ENCODE measurements at places on chromosomes 6 and 20.

GRCh38 chr6:195861-196360, 96.4 kb upstream of the DUSP22 start:
- DNase-seq, result peak; percentile 56

- DNase-seq, result no peak
Observed at GRCh38 chr20:34127792-34128191, 15.7 kb upstream of the EIF2S2 start.

DNA sequence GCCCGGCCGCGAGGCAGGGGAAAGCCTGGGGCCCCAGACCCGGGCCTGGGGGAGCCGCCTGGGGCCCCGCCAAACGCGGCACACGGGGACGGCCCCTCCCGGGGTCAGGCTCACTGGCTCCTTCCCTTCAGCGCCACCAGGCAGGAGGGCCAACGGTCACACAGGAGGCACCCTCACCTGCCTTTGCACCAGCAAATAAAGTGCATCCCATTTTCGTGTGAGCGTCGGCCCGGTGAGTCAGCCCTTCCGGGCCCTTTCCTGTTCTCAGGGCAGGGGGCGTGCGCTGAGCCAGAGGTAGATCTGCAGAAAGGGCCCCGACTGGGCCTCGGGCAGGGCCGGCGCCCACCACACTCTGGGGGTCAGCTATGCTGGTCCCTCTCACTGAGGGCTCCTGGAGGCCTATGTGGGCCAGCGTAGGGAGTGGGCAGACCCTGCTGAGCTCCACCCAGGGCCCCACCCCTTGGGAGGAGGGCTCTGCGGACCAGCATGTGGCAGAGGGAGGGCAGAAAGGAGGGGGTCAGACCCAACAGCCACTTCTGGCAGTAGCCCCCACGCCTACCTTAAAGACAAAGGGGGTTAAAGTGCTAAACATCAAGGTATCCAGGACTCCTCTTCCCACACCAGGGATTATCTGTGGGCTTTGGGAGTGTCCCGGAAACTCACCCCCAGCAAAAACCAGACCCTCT, 931 bp upstream of the UCKL1 start:
- DNase-seq, result peak; percentile 51

DNA sequence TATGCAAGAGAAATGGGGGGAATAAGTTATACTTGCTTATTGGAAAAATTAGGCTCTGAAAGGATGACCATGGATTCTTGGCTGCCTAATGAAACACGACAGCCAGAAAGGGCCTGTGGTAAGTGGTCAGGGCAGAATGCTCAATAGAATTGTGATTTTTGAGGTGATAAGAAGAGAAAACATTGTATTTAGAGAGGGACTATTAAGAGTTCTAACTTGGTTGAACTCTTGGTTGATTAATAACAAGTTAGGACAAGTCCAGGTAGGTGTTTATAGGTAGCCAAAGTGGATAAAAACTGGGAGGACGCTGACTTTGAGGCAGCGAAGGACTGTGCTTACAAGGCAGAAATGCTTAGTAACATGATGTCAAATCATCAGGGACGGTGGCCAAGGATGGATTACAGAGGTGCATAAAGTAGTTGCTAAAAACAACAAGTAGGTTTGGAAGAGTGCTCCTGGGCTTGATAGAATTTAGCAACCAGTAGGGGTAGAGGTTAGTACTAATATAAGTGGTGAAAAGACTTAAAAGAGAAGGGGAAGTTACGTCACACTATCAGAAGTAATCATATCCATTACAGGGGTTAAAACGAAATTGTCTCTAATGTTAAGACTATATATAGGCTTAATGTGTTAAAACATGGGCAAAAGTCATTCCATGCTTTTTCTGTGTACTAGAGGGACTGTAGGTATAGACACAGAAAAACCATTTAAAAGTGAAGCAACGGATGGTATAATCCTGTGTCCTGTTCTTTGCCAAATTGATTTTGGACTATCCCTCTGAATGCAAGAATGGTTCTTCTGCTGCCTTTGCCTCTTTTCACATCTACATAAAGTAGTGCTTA, 98.6 kb downstream of the EYA4 start:
- no peak for DNase-seq

GRCh38 chr6:127195833-127196232, 70.8 kb upstream of the RNF146 start:
- no peak for DNase-seq

DNA sequence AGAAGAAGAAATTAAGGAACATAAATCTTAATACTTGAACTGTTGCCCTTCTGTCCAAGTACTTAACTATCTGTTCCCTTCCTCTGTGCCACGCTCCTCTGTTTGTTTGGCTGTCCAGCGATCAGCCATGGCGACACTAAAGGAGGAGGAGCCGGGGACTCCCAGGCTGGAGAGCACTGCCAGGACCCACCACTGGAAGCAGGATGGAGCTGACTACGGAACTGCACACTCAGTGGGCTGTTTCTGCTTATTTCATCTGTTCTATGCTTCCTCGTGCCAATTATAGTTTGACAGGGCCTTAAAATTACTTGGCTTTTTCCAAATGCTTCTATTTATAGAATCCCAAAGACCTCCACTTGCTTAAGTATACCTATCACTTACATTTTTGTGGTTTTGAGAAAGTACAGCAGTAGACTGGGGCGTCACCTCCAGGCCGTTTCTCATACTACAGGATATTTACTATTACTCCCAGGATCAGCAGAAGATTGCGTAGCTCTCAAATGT, 17.1 kb downstream of the IRF4 start:
- DNase-seq, result no peak

GRCh38 chr20:21395666-21396598, 1.4 kb downstream of the NKX2-4 start:
- peak; percentile 19 for DNase-seq

- no peak for DNase-seq
Observed at GRCh38 chr6:89927264-89927663, 33.0 kb downstream of the GJA10 start.

- DNase-seq, result no peak
Observed at GRCh38 chr20:38091441-38092216, 58.1 kb downstream of the RPRD1B start.

- DNase-seq, result no peak
Observed at GRCh38 chr6:104766595-104766994, 93.1 kb downstream of the HACE1 start.

GRCh38 chr6:142683714-142684141, 261.2 kb downstream of the HIVEP2 start:
- no peak for DNase-seq

- no peak for DNase-seq
Observed at GRCh38 chr6:156627524-156627923, 149.7 kb upstream of the ARID1B start.

- DNase-seq, result no peak
Observed at GRCh38 chr6:82908661-82909060, 157.0 kb downstream of the UBE3D start.

DNA sequence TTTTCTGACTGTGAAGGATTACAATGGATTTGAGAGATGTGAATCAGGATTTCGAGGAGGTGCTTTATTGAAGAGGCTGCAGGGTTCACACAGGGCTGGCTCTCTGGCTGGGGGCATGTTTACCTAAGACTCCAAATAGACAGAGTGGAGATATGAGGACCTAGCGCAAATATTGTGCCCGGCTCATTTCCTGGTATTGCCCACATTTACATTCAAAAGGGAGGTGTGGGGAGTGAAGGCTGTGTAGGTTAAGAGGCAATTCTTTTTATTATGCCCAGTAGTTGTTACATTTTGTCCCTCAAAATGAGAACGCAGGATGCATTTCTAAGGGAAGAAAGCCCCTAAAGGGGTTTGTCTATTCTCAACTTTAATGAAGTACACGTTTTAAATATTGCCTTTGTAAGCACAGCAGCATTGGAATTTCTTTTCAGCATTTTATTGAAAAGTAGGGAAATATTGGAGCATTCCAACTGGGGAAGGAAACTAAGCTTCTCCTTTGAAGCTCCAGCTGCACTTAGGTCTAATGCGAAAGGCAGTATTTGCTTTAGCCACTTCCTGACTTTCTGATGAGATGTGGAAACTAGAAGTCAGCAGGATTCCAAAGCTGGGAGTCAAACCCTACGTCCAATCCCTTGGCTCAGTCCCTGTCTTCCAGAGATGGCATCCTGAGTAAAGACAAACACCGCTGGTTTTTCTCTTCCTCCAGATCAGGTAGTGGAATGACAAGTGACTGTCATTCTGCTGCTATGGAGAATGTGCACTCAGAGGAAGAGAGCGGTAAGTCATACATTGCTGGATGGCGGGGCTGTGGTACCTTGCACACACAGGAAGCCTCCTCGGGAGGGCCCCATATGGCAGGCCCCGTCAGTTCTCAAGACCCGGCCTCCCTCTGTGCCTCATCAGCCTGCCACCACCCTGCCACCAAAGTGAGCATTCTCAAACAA, 70.7 kb downstream of the MYB start:
- no peak for DNase-seq

DNA sequence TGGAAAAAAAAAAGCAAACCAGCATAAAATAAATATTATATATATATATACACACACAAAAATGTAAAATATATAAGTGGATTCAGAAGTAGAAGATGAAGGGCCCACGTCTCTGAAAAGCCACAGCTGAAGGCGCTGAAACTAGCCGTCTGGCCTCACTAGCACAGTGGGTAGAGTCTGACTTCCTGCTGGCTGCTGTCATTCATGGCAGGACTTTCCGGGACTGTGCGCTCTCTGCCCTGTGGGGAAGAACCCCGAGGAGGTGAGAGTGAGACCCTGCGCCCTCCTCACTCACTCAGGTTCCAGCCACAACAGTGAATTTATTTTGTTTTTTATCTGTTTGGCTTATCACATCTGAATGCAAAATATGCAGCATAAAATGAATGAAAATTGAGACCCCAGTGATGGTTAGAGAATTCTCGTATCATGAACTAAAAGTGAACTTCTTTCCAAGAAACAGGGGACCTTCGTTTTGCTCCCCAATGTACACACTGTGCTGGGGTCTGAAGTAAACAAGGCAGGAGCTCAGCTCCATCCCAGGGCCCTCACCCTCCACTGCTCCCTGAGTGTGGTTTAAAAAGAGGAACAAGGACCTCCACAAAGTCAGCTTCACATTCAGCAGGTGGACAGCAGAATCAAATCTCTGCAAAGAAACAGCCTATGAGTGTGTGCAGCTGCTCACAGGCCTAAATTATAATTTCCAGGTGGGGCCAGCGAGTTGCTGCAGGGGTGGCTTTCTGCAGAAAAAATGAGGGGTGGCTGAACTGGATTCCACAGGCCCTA, 1.3 kb upstream of the RAMACL start:
- no peak for DNase-seq

DNA sequence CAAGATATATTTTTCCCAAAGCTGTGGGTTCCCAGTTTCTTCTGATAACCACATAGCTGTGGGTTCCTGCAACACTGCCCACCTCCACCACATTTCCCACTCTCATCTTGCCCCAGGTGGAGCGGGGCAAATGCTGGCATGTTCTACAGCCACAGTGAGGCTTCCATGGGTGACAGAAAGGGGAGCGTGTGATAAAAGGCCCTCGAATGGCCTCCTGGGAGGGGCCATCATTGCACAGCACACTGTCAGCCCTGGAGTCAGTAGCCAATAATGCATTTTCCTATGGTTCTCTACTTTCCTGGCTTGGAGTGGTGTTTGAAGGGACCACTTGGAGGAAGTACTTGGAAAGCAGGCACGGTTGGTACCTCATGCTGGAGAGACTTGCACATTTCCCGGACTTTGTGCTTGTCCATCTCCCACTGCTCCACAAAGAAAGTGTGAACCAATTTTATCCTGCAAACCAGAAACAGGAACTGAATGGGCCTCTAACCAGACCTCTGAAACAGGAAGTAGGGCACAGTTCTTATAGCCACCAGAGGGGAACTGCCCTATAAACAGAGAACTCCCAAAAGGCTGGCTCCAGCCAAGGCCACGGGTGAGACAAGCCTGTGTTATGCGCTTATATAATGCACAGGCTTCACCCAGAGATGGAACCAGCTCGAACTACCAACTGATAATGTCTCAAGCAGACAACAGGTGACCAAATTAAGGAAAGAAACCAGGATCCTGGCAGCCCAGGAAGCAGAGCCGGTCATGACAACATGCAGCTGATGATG, 8.6 kb downstream of the MAP3K5 start:
- no peak for DNase-seq

GRCh38 chr6:134630508-134631121, 312.7 kb upstream of the SGK1 start:
- no peak for DNase-seq

DNA sequence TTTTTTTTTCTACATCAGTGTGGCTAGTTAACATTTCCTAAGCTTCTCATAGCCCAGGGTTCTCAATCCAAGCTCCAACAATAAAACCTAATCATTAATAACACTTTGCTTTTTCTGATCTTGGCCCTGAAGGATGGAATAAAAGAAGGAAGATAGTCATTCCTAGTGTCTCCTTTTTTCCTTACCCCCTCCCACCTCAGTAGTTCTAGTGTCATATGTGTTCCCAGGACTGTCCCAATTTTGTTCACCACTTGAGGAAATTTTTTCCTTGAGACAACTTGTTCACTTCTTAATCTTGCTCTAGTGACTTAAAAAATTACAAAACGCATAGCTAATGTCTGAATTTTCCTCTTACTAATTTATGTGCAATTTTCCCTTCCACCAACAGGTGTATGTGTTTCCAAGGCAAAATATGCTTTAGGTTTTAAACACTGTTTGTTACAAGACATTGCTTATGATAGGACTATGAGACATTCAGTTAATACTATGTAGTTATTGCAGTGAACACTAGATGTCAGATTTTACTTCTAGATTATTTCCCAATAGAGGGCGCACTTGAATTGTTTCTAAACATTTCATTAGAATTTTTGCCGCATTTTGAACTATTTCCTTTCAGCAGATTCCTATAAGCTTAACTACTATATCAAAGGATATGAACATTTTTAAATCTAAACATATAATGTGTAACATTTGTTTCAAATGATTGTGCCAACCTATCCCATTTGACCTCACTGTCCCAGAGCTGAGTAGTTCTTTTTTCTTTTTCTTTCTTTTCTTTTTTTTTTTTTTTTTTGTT, 18.5 kb upstream of the C6orf141 start:
- no peak for DNase-seq

DNA sequence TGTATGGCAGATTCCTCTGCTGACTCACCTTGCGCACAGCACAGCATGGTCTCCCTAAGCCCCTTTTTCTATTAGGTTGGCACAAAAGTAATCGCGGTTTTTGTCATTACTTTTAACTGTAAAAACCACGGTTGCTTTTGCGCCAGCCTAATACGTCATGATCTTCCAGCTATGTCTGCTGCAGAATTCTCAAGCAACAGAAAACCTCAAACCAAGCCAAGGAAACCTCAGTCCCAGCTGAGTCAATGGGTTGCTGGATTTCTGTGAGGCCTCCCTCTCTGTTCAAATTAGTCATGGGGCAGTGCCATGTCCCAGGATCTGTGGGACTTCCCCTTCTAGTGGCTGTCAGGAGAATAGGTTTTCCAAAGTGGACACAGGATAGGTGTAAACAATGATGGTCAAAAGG, 15.7 kb upstream of the ENPP1 start:
- DNase-seq, result no peak

- DNase-seq, result no peak
Observed at GRCh38 chr6:84059082-84059481, 25.5 kb downstream of the MRAP2 start.

DNA sequence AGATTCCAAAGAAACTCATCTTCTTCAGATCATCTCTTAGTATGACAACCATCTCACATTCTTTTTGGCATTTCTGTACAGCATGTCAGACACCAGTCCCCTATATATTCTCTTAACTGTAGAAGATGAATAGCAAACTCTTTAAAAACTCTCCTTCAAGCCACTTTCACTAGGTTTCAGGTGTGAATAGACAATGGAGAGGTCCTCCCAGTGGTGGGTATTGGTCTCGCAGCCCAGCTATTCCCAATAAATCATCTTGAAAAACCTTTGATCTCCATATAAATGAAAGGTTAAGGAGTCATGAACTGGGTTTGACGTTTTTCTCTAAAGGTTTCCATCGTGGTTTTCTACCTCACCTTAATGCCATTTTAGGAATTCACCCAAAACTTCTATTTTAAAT, 180.0 kb downstream of the GJA1 start:
- DNase-seq, result no peak

GRCh38 chr20:33825340-33826269, 14.5 kb downstream of the CHMP4B start:
- no peak for DNase-seq
